K562 (cell line): ENCODE measurements at places on chromosomes 16 and 17.

- no peaks in the 10 kb centered on the region for H3K36me3 ChIP-seq
- peaks cover 19% of the 10 kb centered on the region; the same call in 1 of the 2 replicates for H3K27me3 ChIP-seq
- no peak overlapping the region for H3K4me3 ChIP-seq
Observed at GRCh38 chr17:12790249-12791106, 1.2 kb downstream of the ARHGAP44 start.

- no peak for DNase-seq
- no peak overlapping the region for H3K4me3 ChIP-seq
- H3K27me3 ChIP-seq: no peaks in the 10 kb centered on the region; the same call in 1 of the 3 replicates
- no peaks in the 10 kb centered on the region for H3K4me1 ChIP-seq
- H3K36me3 ChIP-seq: no peaks in the 10 kb centered on the region
- no peak overlapping the region for H3K27ac ChIP-seq
Observed at GRCh38 chr17:33545124-33545523, 252.0 kb upstream of the ASIC2 start.

DNA sequence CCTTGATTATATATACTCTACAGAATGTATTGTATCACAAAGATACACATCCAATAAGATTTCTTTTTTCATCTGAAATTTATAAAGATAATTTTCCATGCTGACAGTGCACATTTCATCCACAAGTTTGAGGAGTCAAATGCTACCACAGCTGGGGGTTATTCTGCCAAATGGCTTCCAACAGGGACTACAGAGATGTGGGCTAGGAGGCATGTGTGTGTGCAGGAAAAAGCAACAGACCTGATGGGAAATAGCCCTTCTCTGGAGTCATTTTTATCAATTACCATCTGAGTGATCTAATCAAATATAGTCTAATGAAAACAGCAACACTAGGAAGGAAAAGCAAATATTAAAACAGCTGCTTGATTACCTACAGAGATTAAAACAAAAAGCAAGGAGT lies 290.5 kb downstream of the CEP112 start:
- no peaks in the 10 kb centered on the region for H3K27me3 ChIP-seq
- no peaks in the 10 kb centered on the region for H3K4me1 ChIP-seq
- no peak overlapping the region for H3K4me3 ChIP-seq
- no peaks in the 10 kb centered on the region for H3K36me3 ChIP-seq
- no peak for DNase-seq
- no peak overlapping the region for H3K27ac ChIP-seq

GRCh38 chr17:64507413-64507782 lies 621 bp downstream of the CEP95 start:
- H3K27me3 ChIP-seq: no peaks in the 10 kb centered on the region
- H3K27ac ChIP-seq: peak overlapping the region; percentile 97
- peaks cover 73% of the 10 kb centered on the region for H3K36me3 ChIP-seq
- H3K4me1 ChIP-seq: peaks cover 13% of the 10 kb centered on the region; the same call in 1 of the 2 replicates

GRCh38 chr16:2005646-2006045 lies 4.0 kb downstream of the ZNF598 start:
- peaks cover 73% of the 10 kb centered on the region; the same call in 2 of the 3 replicates for H3K36me3 ChIP-seq
- no peak for DNase-seq
- peaks cover 25% of the 10 kb centered on the region for H3K4me1 ChIP-seq
- H3K27me3 ChIP-seq: no peaks in the 10 kb centered on the region
- H3K4me3 ChIP-seq: no peak overlapping the region

DNA sequence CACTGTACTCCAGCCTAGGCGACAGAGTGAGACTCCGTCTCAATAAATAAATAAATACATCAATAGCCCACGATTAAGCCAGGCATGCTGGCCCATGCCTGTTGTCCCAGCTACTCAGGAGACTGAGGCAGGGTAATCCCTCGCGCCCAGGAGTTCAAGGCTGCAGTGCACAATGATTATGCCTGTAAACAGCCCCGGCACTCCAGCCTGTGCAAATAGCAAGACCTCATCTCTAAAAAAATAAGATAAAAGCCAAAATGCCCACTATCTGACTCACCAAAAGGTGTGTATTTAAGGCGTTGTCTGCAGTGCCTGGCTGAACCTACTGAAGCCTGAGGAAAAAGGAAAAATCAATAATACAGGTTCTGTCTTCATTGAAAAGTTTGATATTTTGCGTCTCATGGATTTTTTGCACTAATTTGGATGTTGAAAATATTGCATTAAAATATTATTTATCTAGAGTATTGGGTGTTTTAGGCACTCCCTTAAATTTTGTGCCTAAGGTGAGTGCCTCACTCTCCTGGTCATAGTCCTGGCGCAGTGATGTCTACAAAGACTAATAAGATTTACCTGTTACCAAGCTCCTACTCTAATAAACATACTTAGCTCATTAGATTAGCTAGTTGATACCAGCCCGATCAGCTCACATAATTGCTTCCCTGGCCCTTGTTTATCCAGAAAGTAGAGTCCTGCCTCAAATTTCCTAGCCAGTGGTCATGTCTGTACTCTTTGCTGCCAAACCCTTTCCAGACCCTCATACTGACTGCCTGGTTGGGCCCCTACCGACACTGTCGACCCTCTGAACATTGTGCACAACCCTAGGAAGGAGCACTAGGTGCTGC lies 24.7 kb upstream of the TOB1 start:
- peak; percentile 1 for DNase-seq
- no peak overlapping the region for H3K27ac ChIP-seq
- no peaks in the 10 kb centered on the region for H3K36me3 ChIP-seq
- H3K4me1 ChIP-seq: peaks cover 11% of the 10 kb centered on the region

- DNase-seq: no peak
- no peak overlapping the region for H3K4me3 ChIP-seq
Observed at GRCh38 chr16:17940584-17941364, 395.8 kb downstream of the NPIPA8 start.

- H3K36me3 ChIP-seq: no peaks in the 10 kb centered on the region
- H3K27me3 ChIP-seq: peaks cover 40% of the 10 kb centered on the region
- H3K27ac ChIP-seq: no peak overlapping the region
- H3K4me1 ChIP-seq: no peaks in the 10 kb centered on the region
Observed at GRCh38 chr17:16915752-16916556, 56.0 kb downstream of the TNFRSF13B start.

DNA sequence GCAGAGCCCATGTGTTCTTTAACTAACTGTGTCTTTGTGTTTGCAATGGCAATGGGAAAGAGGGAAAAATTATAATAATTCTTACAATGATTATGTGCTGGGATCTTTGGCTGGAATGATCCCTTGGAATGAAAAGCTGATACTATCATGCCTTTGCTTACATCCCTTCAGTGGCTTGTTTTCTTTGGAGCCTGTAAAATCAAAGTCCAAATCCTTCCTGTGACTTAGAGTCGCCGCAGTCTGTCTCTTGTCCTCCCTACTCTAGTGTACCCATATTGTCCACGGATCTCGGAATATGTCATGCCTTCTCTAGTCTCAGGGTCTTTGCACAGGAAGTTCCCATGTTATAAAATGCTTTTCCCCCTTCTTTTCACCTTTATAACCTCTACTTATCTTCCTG lies 111.7 kb upstream of the MAF start:
- DNase-seq: no peak
- no peaks in the 10 kb centered on the region for H3K36me3 ChIP-seq
- H3K4me1 ChIP-seq: no peaks in the 10 kb centered on the region; the same call in 2 of the 3 replicates
- no peaks in the 10 kb centered on the region; the same call in 1 of the 2 replicates for H3K27me3 ChIP-seq
- no peak overlapping the region for H3K27ac ChIP-seq
- no peak overlapping the region for H3K4me3 ChIP-seq

- no peaks in the 10 kb centered on the region for H3K36me3 ChIP-seq
- no peaks in the 10 kb centered on the region for H3K27me3 ChIP-seq
- H3K4me3 ChIP-seq: no peak overlapping the region
- H3K4me1 ChIP-seq: peaks cover 27% of the 10 kb centered on the region
- no peak for DNase-seq
- H3K27ac ChIP-seq: no peak overlapping the region
Observed at GRCh38 chr17:73320601-73321264, 8.9 kb upstream of the CDC42EP4 start.

GRCh38 chr17:10797476-10798328 lies 6.2 kb downstream of the TMEM238L start:
- H3K36me3 ChIP-seq: no peaks in the 10 kb centered on the region
- no peaks in the 10 kb centered on the region for H3K4me1 ChIP-seq
- no peak overlapping the region for H3K4me3 ChIP-seq
- no peak overlapping the region for H3K27ac ChIP-seq

GRCh38 chr17:33647956-33648355 lies 354.9 kb upstream of the ASIC2 start:
- H3K27ac ChIP-seq: no peak overlapping the region
- no peak overlapping the region for H3K4me3 ChIP-seq
- H3K27me3 ChIP-seq: no peaks in the 10 kb centered on the region; the same call in 2 of the 3 replicates
- no peaks in the 10 kb centered on the region for H3K36me3 ChIP-seq

DNA sequence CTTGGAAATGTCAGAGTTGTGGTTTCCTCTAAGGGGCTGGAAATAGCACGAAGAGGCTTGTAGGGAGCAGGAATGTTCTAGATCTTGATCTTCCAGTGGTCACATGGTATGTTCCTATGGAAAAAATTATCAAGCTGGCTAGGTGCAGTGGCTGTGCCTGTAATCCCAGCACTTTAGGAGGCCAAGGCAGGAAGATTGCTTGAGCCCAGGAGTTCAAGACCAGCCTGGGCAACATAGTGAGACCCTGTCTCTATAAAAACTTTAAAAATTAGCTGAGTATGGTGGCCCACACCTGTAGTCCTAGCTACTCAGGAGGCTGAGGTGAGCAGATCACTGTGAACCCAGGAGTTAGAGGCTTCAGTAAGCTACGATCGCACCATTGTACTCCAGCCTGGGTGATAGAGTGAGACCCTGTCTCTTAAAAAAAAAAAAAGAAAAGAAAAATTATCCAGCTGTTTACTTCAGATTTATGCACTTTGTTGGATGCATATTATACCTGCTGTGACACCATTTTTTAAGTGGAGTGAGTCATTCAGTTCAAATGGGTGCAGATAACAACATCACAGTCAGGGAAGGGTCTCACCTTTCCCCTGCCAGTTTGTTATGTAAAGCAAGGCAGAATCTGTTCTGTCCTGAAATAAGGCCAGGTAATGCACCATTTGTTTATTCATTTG lies 65.7 kb upstream of the LYRM9 start:
- H3K4me3 ChIP-seq: no peak overlapping the region
- DNase-seq: no peak
- no peaks in the 10 kb centered on the region for H3K27me3 ChIP-seq
- peaks cover 28% of the 10 kb centered on the region for H3K4me1 ChIP-seq
- H3K27ac ChIP-seq: no peak overlapping the region

- no peaks in the 10 kb centered on the region for H3K36me3 ChIP-seq
- H3K27ac ChIP-seq: no peak overlapping the region
Observed at GRCh38 chr17:79491006-79491405, 119.8 kb downstream of the RBFOX3 start.

GRCh38 chr17:60039847-60040442 lies 38.8 kb downstream of the HEATR6 start:
- no peak overlapping the region for H3K4me3 ChIP-seq
- DNase-seq: peak; percentile 45
- H3K4me1 ChIP-seq: peaks cover 16% of the 10 kb centered on the region; the same call in 2 of the 3 replicates
- H3K36me3 ChIP-seq: peaks cover 17% of the 10 kb centered on the region; the same call in 2 of the 3 replicates
- H3K27ac ChIP-seq: no peak overlapping the region

- no peak overlapping the region for H3K27ac ChIP-seq
- peaks cover 10% of the 10 kb centered on the region for H3K4me1 ChIP-seq
- H3K27me3 ChIP-seq: peaks cover 46% of the 10 kb centered on the region
- no peaks in the 10 kb centered on the region for H3K36me3 ChIP-seq
Observed at GRCh38 chr16:50469744-50470321, 78.4 kb upstream of the NKD1 start.

DNA sequence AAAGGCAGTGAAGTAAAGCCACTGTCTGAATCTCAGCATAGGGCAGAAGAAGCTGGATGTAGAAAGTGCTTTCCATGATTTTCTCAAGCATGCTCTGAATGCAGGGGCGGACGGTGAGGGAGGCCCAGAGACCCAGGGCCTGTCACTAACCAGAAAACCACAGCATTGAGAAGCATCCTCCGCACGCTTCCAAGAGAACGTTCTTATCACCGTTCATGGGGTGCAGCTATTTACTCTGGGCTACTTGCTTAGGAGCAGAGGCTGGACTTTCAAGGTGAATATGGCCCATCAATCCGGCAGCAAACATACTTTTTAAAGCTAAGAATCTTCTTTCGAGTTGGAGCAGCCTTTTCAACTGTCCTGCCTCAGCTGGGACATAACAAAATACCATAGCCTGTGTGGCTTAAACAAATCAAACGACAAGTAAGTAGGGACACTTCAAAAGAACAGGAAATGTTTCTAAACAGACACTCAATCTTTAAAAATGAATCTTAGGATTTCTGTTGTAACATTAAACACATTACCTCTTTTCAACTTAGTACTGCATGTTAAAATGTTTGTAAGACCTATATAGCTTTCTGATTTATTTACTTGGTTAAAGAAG lies 46.5 kb upstream of the CDRT4 start:
- H3K27ac ChIP-seq: no peak overlapping the region
- no peak for DNase-seq
- H3K4me3 ChIP-seq: no peak overlapping the region
- peaks cover 10% of the 10 kb centered on the region; the same call in 2 of the 3 replicates for H3K36me3 ChIP-seq
- no peaks in the 10 kb centered on the region for H3K27me3 ChIP-seq

- no peak for DNase-seq
- peaks cover 4% of the 10 kb centered on the region; the same call in 1 of the 2 replicates for H3K4me1 ChIP-seq
- H3K4me3 ChIP-seq: no peak overlapping the region
- H3K36me3 ChIP-seq: no peaks in the 10 kb centered on the region
- H3K27ac ChIP-seq: no peak overlapping the region
Observed at GRCh38 chr17:36765436-36766043, 164.2 kb downstream of the MRM1 start.

GRCh38 chr16:49588026-49588425 lies 214.4 kb downstream of the C16orf78 start:
- no peak for DNase-seq
- no peaks in the 10 kb centered on the region for H3K4me1 ChIP-seq
- no peak overlapping the region for H3K27ac ChIP-seq
- H3K36me3 ChIP-seq: no peaks in the 10 kb centered on the region
- H3K4me3 ChIP-seq: no peak overlapping the region

DNA sequence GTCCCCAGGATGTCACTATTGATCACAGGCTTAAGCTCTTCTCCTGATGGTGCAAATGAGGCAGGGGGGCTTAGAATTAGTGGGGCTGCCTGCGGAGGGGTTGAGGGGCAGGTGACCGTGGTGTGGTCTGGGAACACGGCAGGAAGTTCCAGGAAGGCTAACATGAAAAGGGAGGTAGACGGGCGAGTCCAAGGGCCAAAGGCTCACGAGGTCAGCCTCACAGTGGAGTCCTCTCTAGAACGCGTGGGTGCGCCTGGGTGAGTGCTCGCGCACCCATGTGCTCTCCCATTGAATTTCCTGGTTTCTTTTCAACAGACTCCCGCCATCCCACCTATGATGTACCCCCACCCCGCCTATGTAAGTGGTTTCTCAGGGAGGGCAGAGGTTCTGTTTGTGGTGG lies 15.2 kb downstream of the LGALS9 start:
- H3K27ac ChIP-seq: no peak overlapping the region; the same call in 2 of the 3 replicates
- peaks cover 24% of the 10 kb centered on the region for H3K4me1 ChIP-seq
- no peak for DNase-seq
- H3K4me3 ChIP-seq: no peak overlapping the region
- no peaks in the 10 kb centered on the region for H3K36me3 ChIP-seq

- peaks cover 3% of the 10 kb centered on the region; the same call in 1 of the 2 replicates for H3K4me1 ChIP-seq
- H3K36me3 ChIP-seq: peaks cover 98% of the 10 kb centered on the region
- peak overlapping the region; percentile 36; the same call in 2 of the 3 replicates for H3K27ac ChIP-seq
- DNase-seq: peak; percentile 72
Observed at GRCh38 chr17:73201215-73202069, 8.6 kb downstream of the COG1 start.
